Hematopoietic multipotent progenitor cell treated with erythropoietin and hydrocortisone succinate and interleukin-3 and kit ligand, for 6 days (in vitro differentiated cells): ENCODE measurements at places on chromosomes 11 and 22.

DNA sequence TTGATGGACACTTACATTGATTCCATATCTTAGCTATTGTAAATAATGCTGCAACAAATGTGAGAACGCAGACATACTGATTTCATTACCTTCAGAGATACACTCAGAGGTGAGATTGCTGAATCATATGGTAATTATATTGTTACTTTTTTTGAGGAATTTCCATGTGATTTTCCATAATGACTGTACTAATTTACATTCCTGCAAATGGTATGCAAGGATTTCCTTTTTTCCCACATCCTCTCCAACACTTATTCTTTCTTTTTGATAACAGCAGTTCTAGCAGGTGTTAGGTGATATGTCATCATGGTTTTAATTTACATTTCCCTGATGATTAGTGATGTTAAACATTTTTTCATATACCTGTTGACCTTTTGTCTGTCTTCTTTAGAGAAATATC is 207.7 kb downstream of the C11orf87 start:
- DNase-seq = no peak

DNA sequence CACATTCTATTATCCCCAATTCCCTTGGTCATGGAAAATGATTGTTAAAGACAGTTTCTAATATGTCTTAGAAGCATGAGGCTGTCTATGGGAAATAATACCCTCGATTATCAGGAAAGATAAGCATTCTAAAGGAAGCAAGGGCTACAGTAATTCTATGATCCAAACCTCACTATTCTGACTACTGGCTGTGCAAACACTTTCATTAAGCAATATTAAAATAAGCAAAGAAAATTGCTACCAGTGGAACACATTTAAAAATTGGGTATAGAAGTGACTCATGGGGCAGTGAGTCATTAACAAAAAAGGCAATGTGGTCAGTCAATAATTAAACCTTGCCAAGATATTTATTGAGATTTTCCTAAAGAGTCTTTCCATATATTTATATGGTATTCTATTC is 1415.2 kb upstream of the TENM4 start:
- DNase-seq = no peak

DNA sequence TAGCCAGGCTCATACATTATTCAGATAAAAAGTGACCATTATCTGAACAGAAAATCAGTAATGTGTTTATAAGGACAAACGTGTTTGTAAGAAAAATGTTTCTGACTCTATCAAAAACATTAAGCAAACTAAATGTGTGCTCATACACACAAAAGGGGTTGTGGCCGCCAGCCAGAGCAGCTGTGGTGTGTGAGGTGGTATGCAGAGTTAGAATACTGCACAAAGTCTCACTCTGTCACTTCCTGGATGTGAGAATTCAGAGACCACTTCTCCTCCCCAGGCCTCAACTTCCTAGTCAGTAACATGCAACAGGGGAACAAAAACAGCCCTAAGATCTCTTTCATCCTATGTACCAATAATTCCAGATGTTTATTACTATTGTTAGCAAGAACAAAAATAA is 9.4 kb downstream of the OR5B21 start:
- peak; percentile 25 for DNase-seq

GRCh38 chr22:29998627-29999384 is 81.5 kb upstream of the HORMAD2 start:
- DNase-seq = no peak

DNA sequence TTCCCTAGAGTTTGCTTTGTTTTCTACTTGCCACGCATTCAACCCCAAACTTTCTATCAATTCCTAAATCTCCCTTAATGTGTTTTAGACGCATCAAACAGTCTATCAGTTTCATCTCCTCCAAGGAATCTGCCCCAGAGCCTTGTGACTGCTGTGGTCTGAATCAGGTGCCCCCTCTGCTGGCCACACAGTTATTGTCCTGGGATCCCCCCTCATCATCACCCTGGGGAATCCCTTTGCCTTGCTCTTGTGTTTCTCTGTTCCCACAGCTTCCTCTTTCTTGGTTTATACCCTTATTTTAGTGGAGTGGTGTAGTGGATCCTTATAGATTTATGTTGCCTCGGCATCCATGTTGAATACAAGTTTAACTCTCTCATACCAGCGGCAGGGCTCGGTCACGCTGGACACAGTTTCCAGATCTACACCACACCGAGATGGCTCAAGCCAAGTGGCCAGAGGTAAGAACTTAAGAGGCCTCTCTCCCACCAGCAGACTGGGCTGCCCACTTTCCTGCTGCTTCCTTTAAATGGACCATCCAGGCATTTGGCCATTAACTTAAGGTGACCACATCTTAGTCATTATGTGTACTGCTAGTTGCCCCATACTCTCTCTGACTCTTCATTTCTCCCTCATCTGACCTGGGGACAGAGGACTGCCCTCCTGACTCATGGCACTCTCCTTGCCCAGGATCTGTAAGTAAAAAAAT is 8.2 kb downstream of the UPB1 start:
- DNase-seq = peak; percentile 82

GRCh38 chr11:10455637-10456487 is 798 bp downstream of the AMPD3 start:
- DNase-seq = peak; percentile 97
